ENCODE measurements at places on chromosomes 7 and 10.

DNA sequence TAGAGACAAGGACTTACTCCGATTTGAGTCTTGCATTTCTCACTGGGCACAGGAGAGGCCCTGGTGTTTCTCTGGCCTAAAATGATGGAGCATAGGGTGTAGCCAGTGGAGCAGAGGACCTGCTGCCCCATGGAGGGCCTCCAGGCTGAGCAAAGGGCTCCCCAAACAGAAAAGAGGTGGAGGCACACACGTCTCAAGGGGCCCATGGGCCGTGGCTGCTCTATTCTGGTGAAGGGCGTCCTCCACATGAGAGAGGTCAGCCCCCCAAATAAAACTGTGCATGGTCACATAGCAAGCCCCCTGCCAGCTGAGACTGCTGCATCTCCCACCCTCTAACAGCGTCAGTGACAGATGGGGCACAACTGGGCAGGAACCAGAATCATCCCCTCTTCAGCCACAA lies 41.4 kb downstream of the MYO1G start:
- DNase-seq, result no peak

GRCh38 chr7:91050677-91051076 lies 213.6 kb upstream of the FZD1 start:
- DNase-seq, result no peak

DNA sequence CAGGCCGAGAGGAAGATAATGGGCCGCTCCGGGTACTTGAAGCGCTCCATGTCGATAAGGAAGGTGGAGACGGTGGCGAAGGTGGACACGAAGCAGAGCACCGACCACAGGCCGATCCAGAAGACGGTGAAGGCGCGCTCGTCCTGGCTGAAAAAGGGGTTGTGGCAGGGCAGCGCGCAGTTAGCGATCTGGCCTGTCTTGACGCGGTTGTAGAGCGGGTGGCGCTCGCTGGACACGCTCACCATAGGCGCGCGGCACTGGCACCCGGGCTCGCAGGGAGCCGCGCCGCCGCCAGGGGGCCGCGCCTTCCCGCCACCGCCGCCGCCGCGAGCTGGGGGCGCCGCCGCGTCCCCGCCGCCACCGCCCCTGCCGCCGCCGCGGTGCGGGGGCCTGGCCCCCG lies 1.6 kb downstream of the FZD8 start:
- DNase-seq, result no peak

GRCh38 chr10:61779950-61780659 lies 117.4 kb downstream of the CABCOCO1 start:
- DNase-seq, result peak; percentile 14

GRCh38 chr10:117167789-117168674 lies 29.3 kb upstream of the KCNK18 start:
- peak; percentile 60 for DNase-seq

DNA sequence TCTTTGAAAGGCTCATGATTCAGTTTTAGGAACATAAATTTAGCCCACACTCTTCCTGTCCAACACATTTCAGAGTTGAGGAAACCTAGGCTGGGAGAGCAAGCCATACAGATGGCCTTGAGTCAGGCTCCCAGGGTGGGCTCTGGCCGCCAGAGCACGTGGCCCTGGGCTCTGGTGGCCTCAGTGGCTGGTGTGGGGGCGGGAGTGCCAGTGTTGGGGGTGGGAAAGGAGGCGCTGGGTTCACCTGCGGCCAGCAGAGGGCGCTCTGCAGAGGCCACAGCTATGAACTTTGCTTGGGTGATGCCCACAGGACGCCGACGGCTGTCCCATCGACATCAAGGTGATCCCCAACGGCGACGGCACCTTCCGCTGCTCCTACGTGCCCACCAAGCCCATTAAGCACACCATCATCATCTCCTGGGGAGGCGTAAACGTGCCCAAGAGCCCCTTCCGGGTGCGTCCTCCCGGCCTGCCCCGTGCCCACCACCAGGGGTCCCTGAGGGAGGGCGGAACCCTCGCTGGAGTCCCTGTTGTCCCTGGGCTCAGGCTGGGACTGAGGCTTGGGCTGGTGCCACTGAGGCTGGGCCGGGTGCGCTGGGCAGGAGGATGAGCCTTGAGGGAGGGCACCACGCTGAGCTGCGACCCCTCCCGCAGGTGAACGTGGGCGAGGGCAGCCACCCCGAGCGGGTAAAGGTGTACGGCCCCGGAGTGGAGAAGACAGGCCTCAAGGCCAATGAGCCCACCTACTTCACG lies 11.9 kb downstream of the FLNC start:
- peak; percentile 53 for DNase-seq

DNA sequence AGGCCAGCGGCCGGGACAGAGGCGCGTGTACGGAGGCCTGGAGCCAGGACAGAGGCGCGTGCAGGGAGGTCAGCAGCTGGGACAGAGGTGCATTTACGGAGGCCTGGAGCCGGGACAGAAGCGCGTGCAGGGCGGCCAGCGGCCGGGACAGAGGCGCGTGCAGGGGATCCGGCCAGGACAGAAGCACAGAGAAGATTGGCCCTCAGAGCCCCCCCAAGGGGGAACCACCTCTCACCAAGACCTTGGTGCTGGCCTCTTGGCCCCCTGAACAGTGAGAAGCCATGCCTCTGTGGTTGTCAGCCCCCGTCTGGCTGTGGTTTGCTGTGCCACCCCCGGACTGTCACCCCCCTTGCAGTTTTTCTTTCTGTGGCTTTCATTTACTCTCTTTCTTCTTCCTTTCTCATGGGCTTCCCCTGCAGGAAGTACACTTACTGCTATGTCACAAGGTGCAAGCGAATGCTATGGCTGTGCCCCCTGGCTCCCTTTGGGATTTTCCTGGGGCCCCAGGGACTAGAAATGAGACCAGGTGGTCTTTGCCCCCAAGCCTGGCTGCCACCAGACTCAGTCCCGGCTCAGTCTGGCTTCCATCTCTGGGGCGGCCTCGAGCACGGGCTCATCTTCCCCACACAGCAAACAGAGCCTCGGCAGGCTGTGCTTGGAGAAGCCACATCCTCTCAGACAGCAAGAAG lies 41.1 kb downstream of the INSIG1 start:
- no peak for DNase-seq

GRCh38 chr10:7192061-7192460 lies 218.8 kb downstream of the SFMBT2 start:
- DNase-seq, result no peak

DNA sequence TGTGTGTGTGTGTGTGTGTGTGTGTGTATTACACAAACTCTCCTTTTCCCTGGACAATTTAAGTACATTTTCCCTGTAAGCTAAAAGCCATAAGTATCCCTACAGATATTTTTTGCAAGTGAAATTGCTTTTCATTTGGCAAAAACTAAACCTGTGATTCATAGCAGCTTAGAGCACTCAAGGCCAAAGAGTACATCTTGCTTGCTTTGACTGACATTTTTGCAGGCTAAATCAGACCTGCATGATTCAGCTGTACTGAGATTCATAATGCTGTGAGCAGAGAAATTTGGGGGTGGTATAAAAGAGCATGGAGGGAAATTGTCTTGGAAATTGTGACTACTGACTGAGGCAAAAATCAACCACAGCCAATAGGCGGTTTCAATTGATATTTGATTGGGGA lies 500.4 kb downstream of the GFRA1 start:
- no peak for DNase-seq

DNA sequence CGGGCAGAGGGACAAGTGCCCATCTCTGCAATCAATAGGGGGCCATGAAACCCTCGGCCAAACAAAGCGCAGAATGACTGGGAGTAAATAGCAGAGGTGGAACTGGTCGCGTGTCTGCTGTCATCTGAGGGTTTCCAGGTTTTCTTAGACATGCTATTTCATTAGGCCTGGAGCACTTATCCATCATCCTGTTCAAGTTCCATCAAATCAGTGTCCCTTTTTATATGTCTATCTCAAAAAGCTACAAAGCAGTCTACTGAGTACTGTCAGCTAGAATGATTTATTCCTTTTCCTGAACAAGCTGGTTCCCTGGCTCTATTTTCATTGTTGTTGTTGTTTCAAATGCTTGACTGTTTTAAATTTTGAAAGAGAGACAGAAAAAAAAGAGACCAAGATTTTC lies 590.5 kb downstream of the PARD3 start:
- DNase-seq, result no peak

- DNase-seq, result no peak
Observed at GRCh38 chr7:27031289-27032172, 64.3 kb downstream of the HOXA1 start.

GRCh38 chr7:37531225-37531624 lies 82.6 kb upstream of the ELMO1 start:
- DNase-seq, result no peak

GRCh38 chr7:158110661-158111048 lies 477.0 kb downstream of the PTPRN2 start:
- no peak for DNase-seq

DNA sequence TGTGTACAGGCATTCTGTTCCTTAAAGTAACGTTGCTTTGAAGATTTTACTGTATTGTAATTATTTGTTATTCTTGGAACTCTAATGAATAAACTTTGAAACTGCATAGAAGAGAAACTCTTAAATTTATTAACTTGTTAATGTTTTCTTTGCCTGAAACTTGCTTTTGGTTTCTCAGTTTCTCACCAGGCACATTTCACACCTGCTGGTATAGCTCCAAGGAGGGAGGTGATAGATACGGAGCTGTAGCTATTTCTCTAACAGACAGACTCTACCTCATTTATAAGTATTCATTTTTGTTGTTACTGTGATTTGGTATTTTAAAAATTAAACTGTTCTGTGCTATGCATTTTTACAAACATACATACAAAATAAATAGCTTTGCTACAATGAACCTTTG lies 32.7 kb downstream of the R3HCC1L start:
- DNase-seq, result no peak

DNA sequence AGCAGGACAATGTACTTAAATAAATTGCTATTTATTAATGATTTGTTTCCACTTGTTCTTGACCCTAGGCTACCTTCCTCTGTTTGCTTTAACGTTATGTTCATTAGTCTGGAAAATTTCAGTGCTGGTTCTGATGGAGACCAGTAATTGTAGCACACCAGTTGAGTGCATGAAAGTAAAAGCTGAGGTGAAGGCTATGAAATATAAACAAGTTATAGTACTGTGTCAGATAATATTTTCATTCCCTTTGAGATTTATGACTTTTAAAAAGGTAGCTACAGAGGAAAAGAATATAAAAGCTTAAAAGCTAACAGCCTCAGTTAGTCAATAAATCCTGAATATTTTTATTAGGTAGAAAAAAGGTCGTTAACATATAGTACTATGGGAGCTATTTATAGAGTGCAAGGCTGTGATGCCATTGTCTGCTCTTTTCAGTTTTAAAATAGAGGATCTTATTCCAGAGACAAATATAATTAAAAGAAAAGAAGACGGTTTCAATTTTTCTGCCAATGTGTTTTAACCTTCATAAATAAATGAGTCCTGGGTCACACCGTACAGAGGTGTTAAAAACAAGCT lies 351.8 kb upstream of the ETV1 start:
- no peak for DNase-seq

- DNase-seq, result no peak
Observed at GRCh38 chr10:28559618-28560017, 26.7 kb downstream of the WAC start.

DNA sequence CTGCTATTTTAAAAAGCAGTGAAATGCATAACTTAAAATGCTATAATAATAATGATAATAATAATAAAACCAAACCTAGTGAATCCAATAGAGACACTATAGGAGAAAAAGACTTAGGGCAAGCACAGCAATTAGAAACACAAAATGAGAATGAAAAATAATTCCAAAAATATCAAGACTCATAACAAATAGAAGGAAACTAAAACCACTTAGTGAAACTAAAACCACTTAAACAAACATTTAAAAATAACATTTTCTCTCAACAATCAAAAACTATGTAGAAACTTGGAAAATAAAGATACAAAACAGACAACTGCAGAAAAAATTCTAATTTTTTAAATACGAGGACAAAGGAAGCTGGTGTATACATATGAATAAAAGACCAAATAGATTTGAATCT lies 655.2 kb upstream of the NRG3 start:
- DNase-seq, result no peak

DNA sequence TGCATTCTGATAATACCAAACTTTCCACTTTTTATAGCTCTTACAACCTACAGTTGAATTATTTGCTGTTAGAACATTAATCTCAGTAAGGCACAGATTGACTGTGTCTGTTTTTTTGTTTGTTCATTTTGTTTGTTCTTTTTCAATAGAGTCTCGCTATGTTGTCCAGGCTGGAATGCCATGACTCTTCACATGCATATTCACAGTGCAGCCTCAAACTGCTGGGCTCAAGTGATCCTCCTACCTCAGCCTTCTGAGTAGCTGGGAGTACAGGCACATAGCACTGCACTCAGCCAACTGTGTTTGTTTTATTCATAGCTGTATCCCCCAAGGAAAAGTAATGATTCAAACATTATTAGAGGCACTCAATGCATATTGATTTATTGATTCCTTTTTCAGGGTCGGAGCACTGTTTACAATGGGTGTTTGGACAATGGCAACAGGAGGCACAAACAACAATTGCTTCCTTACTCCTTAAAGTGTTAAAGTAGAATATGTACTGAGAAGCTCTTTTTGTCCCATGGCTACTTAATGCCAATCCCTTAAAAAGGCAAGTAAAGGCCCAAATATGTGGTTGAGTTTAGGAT lies 61.1 kb downstream of the SNX13 start:
- no peak for DNase-seq

DNA sequence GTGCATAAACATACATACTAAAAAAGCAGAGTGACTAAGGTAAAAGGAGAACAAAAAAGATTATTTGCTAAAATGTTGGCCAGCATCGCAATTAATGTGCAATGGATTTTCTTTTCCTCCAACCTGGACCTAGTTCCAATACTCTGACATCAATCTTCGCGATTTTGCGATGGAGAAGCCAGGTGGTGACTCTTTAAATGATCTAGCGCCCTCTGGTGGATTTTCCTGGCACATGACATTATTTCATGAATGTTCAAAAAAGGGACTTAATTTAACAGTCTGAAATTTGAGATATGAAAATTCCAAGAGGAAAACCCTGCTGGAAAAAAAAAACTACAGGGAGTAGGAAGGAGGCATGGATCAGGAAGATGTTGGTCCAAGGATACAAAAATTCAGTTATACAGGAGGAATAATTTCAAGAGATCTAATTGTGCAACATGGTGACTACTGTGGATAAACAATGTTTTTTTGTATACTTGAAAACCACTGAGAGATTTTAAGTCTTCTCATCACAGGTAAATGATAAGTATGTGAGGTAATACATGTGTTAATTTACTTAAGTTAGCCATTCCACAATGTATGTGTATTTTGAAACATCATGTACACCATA lies 4.3 kb upstream of the KCNMA1 start:
- DNase-seq, result peak; percentile 26

All from stimulated activated CD4-positive, alpha-beta T cell treated with anti-CD3 and anti-CD28 coated beads, TNF-alpha, amount 100 ng/mL, for 48 hours (primary cell).